ENCODE measurements at places on chromosomes 3 and 15.

DNA sequence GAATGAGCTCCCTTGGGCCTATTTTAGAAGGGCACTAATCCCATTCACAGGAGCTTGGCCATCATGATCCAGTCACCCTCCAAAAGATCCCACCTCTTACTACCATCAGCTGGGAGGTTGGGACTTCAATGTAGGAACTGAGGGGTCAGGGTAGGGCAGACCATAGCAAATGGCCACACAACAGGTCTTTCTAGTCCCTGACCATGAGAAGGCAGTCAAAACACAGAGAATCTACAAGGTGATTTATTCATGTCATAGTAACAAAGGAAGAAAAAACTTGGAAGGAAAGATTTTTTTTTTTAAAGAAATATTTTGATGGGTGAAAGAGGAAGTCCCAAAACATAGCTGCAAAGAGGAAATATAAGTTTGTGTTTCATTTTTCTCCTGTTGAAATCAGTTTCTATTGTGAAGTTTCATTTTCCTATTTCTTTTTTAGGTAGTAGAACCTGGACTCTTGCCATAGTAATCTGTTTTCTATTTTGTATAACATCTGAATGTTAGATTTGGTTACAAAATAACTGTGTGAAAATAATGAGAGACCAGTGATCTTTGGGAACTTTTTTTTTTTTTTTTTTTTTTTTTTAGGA lies 23.5 kb upstream of the TNFSF10 start:
- no peak for DNase-seq

DNA sequence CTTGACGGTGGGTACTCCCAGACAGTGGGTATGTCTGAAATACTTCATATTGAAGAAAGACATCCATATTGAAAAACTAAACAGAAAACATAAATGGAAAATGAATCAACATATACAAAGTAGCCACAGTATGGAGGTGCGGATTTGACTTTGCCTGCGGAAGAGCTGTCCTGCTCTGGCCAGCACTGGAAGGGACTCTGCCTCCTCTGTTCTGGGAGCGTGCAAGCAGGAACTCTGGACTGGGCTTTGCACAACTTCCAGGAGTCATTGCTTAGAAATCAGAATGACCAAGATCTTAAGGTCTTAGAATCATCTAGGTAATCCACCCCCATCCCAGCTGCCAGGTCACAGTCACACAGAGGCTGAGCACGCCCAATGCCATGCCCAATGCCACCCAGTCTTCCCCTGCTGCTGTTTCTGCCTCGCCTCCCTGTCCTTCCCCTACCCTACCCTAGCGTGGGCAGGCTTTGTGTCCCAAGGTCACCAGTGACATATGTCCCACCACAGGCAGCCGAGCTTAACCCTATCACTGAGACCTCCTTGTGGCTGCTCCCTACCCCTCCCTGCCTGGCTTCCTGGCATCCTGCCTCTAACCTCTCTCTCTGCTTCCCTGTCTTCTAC lies 36.3 kb downstream of the CDC25A start:
- DNase-seq, result no peak

GRCh38 chr3:117526470-117527079 lies 817.0 kb downstream of the TUSC7 start:
- DNase-seq, result no peak

DNA sequence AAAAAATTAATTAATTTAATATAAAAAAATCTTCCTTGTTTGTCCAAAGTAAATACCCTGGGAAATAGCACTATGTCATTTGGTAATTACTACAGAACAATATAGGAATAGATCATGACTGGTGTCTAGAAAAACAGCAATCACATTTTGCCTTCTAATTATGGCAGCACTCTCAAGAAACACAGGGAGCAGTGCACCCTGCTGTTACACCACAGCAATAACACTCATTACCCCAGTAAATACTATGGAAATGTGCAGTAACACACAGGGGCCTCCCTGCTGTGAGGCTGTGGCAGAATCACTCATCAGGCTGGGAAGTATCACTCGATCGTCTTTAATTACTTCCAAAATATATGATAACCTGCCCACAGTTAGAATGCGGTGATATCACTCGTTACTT lies 646.0 kb downstream of the TUSC7 start:
- DNase-seq, result no peak

- no peak for DNase-seq
Measured at GRCh38 chr3:50587373-50587772, 18.1 kb downstream of the HEMK1 start.

DNA sequence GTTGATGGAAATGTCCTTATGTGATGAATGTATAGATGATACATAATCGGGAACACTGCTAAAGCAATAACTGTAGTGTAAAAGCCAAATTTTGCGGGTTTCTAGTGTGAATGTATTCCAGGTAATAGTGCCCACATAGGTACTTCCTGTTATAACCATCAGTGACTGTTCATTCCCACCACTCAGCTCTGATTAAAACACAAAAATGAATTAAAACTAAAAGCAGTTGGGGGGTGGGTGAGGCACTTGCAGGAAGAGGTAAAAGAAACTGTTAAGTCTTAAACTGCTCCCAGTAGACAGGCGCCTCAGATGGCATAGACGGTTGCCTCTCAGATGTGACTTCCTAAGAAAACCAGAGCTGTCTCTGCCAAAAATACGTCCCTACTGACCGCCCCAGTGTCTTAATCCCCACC lies 893 bp upstream of the MTHFS start:
- DNase-seq, result no peak

DNA sequence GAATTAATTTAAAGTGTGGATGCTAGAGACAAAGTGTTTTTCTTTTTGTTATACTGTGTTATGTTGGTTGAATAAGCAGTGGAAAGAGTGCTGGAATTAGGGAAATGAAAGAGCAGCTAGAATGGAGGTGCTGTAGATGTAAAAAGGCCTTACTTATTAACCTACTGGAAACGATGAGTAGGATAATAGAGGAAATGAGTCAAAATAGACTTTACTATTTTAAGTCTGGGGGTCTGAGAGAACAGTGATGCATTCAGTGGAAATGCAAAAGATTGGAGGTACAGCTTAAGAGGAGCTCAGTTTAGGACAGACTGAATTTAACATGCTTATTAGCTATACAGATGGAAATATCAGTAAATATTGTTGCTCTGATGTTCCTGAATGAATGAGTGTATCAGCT lies 674.0 kb downstream of the OTOL1 start:
- no peak for DNase-seq

GRCh38 chr15:98304371-98304770 lies 343.9 kb downstream of the ARRDC4 start:
- DNase-seq, result no peak

GRCh38 chr3:66366747-66367146 lies 134.1 kb downstream of the LRIG1 start:
- DNase-seq, result no peak

GRCh38 chr15:90913398-90913944 lies 10.4 kb downstream of the MAN2A2 start:
- DNase-seq, result no peak

GRCh38 chr15:56817321-56818080 lies 84.2 kb upstream of the ZNF280D start:
- DNase-seq, result no peak

GRCh38 chr15:29589975-29590374 lies 232.3 kb downstream of the TJP1 start:
- DNase-seq, result no peak

DNA sequence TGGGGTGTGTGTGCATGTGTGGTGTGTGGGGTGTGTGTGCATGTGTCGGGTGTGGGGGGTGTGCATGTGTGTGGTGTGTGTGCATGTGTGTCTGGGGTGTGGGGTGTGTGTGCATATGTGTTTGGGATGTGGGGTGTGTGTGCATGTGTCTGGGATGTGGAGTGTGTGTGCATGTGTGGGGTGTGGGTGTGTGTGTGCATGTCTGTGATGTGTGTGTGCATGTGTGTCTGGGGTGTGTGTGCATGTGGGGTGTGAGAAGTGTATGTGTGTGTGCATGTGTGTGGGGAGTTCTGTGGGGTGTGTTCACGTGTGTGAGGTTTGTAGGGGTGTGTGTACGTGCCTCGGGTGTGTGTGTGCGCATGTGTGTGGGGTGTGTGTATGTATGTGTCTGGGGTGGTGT lies 6.7 kb upstream of the OCA2 start:
- no peak for DNase-seq

GRCh38 chr3:194602669-194603171 lies 30.5 kb downstream of the TMEM44 start:
- no peak for DNase-seq

- DNase-seq, result no peak
Measured at GRCh38 chr3:132723024-132723950, 1.1 kb upstream of the NPHP3 start.

GRCh38 chr3:102148598-102149337 lies 286.0 kb upstream of the ZPLD1 start:
- no peak for DNase-seq

DNA sequence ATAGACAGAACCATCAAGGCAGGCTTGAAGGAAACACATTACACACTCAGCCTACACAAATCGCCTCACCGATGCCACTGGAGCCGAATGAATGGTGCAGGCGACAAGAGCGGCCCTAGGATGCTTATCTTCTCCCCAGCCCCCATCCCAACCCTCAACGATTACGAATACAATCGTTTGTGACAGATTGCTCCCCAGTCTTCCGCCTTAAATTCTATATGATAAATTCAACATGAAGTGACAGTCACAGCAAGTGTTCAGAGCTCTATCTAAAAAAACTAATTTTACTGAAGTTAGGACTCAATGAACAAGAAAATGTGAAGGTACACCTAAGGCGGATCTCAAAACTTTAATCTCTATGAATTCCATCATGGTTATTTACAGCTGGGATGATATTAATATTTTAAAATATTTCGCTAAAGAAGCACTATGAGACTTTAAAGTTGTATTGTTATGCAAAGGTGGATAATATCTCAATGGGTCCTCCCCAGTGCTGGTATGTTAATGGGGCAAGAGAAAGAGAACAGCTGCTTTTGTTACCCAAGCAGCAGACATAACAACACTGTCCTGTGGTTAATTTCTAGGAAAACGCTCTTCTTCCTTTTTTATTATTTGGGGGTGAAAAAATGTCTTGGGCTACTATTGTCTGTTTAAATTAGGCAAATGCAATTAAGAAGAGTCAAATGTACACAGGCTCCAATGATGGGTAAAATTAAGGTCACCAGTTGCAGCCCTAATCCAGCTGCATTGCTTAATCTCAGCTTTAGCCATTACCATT lies 147.6 kb upstream of the NR2F2 start:
- no peak for DNase-seq

- no peak for DNase-seq
Measured at GRCh38 chr3:113141543-113141942, 69.8 kb upstream of the BOC start.

- DNase-seq, result no peak
Measured at GRCh38 chr3:38565339-38566214, 69.4 kb downstream of the EXOG start.

GRCh38 chr3:112789787-112790186 lies 56.9 kb downstream of the CD200R1L start:
- DNase-seq, result no peak

DNA sequence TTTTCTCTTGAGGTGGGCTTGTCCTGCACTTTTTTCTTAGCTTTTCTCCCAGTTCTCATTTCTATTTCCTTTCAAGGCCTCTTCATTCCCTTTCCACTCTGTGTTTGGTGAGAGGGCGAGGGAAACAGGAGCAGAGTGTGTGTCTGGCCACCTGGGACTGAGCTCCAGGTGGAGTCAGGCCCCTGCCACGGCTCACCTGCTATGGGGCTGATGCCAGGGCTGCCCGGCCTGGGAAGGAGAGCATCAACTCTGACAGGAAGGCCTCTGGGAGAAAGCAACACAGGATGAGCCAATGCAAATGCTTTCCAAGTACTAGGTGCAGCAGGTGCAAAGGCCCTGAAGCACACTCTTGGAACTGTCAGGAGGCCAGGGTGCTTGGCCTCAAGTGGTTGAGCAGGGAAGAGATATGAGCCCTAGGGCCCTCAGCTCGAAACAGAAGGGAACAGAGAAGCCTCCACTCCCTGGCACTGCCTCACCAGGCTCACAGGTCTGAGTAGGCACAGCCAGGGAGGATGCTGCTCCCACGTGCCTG lies 27.3 kb upstream of the DUSP7 start:
- no peak for DNase-seq

DNA sequence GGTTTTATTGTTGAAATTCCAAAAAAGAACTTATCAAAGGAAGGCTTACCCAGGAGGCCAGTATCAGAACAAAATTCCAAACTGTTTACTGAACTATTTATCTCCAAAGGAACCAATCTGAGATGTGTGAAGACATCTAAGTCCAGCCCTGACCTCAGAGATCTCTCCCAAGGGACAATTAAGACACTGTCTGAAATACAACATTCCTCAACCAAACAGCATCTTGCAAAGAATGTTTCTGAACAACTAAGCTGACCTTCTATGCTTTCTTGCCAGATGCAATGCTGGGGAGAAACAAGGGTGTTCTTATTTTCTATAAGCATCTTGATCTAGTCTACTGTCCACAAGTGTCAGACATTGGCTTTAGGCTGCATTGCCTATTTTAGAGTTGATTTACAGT lies 13.6 kb downstream of the PDZRN3 start:
- DNase-seq, result no peak

GRCh38 chr3:141259821-141260629 lies 28.4 kb downstream of the PXYLP1 start:
- no peak for DNase-seq

- no peak for DNase-seq
Measured at GRCh38 chr3:43540624-43541023, 81.2 kb downstream of the ANO10 start.

DNA sequence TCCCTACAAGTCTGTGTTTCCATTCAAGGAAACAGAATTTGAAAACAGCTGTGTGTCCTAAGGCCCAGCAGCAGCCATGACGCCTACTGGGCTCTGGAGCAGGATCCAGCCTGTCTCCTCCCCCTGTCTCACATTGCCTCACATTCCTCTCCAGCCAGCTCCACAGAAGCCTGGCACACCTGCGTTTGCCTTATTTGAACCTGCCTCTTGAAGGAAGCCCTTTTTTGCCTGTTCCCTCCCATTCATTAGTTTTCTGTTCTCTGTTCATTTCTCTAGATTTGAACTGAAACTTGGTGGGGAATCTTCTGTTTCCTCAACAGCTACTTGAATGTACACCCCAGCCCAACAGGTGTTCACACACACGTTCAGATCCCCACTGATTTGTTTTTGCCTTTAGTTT lies 890.5 kb downstream of the TUSC7 start:
- no peak for DNase-seq

DNA sequence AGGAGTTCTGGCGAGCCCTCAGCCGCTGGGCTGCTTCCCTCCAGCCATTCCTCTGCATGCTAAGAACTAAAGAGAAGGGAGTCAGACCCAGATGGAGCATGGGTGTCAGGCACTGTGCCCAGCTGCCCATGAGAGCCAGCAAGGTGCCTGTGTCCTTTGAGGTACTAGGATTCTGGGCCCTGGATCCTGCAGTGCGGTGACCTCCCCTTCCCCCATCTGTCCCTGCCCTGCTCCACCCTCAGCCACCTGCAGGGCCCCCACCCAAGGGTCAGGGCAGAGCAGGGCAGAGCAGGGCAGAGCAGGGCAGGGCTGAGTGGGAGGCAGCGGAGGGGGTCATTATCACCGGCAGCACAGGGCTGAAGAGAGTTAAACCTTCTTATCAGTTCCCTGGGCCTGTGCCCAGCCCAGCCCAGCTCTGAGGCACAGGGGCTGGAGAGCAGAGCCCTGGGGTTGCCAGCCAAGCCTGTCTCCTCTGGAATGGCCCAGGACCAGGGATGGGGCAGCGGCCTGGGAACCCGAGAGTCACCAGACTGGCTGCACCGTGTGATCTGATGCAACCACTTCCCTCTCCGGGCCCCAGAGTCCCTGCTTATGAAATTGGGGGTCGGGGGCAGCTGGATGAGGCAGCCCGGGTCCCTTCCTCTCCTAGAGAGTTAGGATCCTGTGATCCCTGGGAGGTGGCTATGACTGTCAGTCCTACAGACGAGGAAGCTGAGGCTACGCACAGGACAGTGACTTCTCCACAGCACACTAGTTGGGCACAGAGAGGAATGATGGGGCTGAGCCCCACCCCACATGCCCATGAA lies 17.3 kb downstream of the ZDHHC19 start:
- DNase-seq, result peak; percentile 95
